ENCODE measurements at places on chromosomes 5 and 9. TPM values are rescaled to one million over a fixed set of nuclear protein-coding genes. Genes with fewer than 3 reads are reported as not detected.

CACNA1B gene
- total RNA-seq: under 0.01 TPM

COL5A1 gene
- 7.4 TPM for total RNA-seq

SLC22A4 gene
- 4.7 TPM for total RNA-seq

BARHL1 gene
- total RNA-seq: not detected

GLRA1 gene
- total RNA-seq: not detected

Data from bladder microvascular endothelial cell (primary cell).